ENCODE measurements at places on chromosomes 1 and 21. TPM values are rescaled to one million over a fixed set of nuclear protein-coding genes. Genes with fewer than 3 reads are reported as not detected.
A peak's percentile ranks its signal among the peaks of the same experiment; 100 is the strongest.

- no peak overlapping the region for H3K27ac ChIP-seq
- H3K36me3 ChIP-seq, result peaks cover 6% of the 10 kb centered on the region
- H3K4me1 ChIP-seq, result peaks cover 7% of the 10 kb centered on the region
- no peak for DNase-seq
- H3K27me3 ChIP-seq, result no peaks in the 10 kb centered on the region
Measured at GRCh38 chr1:12513181-12513580, 104.8 kb downstream of the DHRS3 start.

The OR2T2 gene
- not detected for total RNA-seq

The PFKFB2 gene
- total RNA-seq, result 4.3 TPM

The AMPD1 gene
- 49.3 TPM for total RNA-seq

DNA sequence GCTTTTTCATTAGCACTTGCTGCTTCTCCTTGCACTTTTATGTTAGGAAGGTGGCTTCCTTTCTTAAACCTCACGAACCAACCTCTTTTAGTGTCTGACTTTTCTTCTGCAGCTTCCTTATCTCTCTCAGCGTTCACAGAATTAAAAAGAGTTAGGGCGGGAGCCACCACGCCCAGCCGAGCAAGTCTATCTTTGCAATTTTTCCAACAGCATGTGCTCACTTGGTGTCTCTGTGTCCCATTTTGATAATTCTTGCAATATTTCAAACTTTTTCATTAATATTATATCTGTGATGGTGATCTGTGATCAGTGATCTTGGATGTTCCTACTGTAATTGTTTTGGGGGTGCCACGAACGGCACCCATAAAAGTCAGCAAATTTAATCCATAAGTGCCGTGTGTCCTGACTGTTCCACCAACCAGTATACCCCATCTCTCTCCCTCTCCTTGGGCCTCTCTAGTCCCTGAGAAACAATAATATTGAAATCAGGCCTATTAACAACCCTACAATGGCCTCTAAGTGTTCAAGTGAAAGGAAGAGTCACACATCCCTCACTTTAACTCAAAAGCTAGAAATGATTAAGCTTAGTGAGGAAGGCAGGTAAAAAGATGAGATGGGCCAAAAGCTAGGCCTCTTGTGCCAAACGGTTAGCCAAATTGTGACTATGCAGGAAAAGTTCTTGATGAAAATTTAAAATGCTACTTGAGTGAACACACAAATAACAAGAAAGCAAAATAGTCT is 15.9 kb upstream of the ITPKB start:
- H3K36me3 ChIP-seq, result no peaks in the 10 kb centered on the region
- no peak overlapping the region for H3K4me3 ChIP-seq
- no peak for DNase-seq
- no peaks in the 10 kb centered on the region for H3K27me3 ChIP-seq
- no peak overlapping the region for H3K27ac ChIP-seq

DNA sequence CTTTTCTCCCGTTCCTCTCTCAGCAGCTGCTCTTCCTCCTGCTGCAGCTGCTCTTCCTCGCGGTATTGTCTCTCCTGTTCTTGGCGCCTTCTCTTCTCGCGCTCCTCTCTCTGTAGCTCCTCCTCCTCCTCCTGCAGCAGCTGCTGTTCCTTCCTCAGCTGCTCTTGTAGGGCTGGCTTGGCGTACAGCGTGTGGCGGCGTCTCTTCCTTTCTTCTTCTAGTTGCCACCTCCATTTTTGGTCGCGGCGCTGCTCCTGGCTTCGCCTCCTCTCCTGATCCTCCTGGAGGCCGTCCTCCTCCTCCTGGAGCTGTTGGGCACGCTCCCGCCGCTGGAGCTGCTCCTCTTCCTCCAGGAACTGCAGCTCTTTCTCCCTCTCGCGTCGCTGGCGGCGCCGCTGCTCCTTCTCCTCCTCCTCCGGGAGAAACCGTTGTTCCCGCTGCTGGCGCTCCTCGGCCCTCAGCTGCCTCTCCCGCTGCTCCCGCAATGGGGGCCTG is 4.8 kb downstream of the TCHH start:
- H3K4me3 ChIP-seq, result peak overlapping the region; percentile 27
- H3K4me1 ChIP-seq, result peaks cover 35% of the 10 kb centered on the region
- peaks cover 58% of the 10 kb centered on the region for H3K27me3 ChIP-seq
- H3K36me3 ChIP-seq, result no peaks in the 10 kb centered on the region
- no peak overlapping the region for H3K27ac ChIP-seq
- DNase-seq, result peak; percentile 31

DNA sequence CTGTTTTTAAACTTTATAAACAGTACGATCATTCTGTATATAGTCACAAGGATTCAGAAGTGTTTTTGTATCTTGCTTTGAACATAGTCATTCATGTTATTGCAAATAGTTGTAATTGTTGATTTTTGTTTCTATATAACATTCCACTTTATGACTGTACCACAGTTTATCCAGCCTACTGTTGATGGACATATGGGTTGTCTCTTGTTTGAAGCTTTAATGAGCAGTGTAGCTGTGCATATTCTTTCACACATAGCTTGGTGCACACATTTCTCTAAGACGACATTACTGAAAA is 6.1 kb downstream of the CD101 start:
- no peak overlapping the region for H3K4me3 ChIP-seq
- DNase-seq, result no peak
- H3K27me3 ChIP-seq, result no peaks in the 10 kb centered on the region
- no peak overlapping the region for H3K27ac ChIP-seq
- H3K4me1 ChIP-seq, result peaks cover 5% of the 10 kb centered on the region

DNA sequence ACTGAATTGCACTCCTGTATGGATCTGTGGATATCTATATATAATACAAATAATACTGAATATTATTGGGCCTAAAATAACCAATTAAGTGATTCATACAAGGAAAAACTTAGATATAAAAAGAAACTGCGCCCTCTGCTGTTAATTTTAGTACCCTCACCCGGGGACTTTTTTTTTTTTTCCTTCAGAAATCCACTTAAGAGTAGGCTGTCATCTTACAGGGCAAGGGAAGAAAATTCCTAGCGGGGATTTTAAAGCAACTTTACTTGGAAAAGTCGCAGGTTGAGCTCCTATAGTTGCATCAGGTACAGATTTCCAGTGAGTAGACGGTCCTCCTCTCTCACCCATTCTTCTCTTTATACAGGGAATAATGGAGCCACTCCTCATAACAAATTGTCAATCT is 1.3 kb downstream of the NTNG1 start:
- peak overlapping the region; percentile 55 for H3K4me3 ChIP-seq
- peaks cover 25% of the 10 kb centered on the region for H3K27me3 ChIP-seq
- peak overlapping the region; percentile 86 for H3K27ac ChIP-seq
- H3K4me1 ChIP-seq, result peaks cover 11% of the 10 kb centered on the region
- H3K36me3 ChIP-seq, result no peaks in the 10 kb centered on the region
- DNase-seq, result peak; percentile 91

DNA sequence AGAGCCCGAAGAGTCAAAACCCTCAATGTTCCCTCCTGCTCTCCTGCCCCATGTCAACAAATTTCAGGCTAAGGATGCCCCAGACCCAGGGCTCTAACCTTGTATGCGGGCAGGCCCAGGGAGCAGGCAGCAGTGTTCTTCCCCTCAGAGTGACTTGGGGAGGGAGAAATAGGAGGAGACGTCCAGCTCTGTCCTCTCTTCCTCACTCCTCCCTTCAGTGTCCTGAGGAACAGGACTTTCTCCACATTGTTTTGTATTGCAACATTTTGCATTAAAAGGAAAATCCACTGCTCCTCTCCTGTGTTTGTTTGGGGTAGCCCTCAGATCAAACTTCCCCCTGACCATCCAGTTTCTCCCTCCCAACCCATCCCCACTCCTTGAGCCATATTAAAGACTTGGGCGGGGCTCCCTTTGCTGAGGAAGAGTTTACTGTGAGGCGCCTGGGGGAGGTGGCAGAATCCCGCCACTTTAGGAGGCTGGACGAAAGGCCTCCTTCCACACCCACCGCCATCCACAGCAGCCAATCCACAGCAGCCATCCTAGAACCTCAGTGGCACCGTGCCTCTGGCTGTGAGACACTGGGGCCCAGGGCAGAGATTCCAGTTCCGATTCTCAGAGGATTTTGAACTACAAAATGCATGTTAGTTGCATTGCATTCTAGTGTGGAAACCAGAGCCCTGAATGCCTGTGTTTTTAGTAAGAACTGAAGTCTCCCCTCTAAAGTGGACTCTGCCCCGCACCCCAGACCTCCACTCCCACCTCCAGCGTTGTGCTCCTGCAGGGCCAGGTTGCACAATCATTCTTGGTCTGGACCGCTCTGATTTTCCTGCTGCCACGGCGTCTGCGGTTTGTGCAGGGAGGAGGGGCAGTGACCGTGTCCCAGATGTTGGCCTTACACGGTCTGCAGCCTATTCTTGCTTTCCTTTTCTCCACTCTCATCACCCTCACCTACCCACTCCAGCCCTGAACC is 3.0 kb downstream of the OLFML3 start:
- peak overlapping the region; percentile 90 for H3K27ac ChIP-seq
- no peaks in the 10 kb centered on the region for H3K27me3 ChIP-seq
- H3K4me3 ChIP-seq, result peak overlapping the region; percentile 32
- peaks cover 72% of the 10 kb centered on the region for H3K4me1 ChIP-seq

DNA sequence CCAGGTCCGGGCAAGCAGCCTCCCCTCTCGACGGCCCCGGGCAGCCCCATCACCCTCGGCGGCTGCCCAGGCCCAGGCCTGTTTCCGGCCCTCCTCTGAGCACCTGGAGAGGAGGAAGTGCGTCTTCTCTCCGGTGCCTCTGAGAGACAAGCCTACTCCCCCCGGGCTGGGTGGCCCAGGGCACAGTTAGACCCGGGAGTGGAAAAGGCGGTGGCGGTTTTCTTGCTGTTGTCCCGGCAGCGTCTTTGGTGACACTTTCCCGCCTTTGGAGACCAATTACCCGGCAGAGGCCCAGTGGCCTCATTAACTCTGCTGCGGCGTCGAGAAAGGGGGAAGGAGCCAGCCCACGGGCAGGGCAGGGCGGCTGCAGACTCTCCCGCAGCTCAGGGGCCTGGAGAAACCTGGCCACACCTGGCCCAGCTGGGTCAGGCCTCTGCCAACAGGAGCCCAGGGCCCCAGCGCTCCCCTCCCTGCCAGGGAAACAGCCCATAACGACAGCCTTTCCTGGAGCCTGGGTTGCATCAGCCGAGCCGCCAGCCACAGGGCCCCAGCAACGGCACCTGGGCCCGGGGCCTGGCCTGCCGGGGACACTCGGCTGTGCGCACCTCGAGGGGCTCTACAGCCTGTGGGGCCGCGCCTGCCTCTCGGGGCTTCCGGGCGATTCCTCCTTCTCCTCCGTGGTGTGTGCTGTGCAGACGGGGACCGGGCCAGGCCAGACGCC is 28.4 kb upstream of the C1orf159 start:
- H3K36me3 ChIP-seq, result no peaks in the 10 kb centered on the region
- peaks cover 21% of the 10 kb centered on the region for H3K27me3 ChIP-seq
- peaks cover 14% of the 10 kb centered on the region for H3K4me1 ChIP-seq

- no peak overlapping the region for H3K27ac ChIP-seq
- no peak for DNase-seq
- H3K27me3 ChIP-seq, result no peaks in the 10 kb centered on the region
Measured at GRCh38 chr21:19268686-19269085, 865.1 kb upstream of the TMPRSS15 start.

DNA sequence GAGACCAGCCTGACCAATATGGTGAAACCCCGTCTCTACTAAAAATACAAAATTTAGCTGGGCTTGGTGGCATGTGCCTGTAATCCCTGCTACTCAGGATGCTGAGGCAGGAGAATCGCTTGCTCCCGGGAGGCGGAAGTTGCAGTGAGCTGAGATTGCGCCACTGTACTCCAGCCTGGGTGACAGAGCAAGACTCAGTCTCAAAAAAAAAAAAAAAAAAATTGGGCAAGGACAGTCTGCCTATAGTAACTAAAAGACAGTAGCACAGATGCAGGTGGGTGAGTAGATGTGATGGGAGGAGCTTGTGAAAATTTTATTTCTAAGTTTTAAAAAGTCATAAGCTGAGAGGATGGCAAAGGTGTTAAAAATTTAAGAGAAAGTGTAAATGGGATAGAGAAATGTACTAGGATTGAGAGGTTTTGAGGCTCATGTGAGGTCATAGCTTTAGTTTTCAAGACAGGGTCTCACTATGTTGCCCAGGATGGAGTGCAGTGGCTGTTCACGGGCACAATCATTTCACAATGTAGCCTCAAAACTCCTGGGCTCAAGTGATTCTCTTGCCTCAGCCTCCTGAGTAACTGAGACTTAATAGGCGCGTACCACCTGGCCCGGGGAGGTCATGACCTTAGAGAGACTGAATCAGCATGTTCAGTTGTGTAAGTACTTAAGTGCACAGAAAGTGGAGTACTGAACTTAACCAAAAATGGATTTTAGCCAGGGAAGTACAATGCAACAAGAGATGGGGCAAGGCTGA is 33.7 kb downstream of the PTP4A2 start:
- H3K4me3 ChIP-seq, result no peak overlapping the region
- H3K4me1 ChIP-seq, result no peaks in the 10 kb centered on the region
- H3K27me3 ChIP-seq, result no peaks in the 10 kb centered on the region
- no peak overlapping the region for H3K27ac ChIP-seq
- no peak for DNase-seq
- peaks cover 28% of the 10 kb centered on the region for H3K36me3 ChIP-seq
